Caudate nucleus (tissue), 63 donors: ENCODE measurements at places on chromosomes 1 and 21.

DNA sequence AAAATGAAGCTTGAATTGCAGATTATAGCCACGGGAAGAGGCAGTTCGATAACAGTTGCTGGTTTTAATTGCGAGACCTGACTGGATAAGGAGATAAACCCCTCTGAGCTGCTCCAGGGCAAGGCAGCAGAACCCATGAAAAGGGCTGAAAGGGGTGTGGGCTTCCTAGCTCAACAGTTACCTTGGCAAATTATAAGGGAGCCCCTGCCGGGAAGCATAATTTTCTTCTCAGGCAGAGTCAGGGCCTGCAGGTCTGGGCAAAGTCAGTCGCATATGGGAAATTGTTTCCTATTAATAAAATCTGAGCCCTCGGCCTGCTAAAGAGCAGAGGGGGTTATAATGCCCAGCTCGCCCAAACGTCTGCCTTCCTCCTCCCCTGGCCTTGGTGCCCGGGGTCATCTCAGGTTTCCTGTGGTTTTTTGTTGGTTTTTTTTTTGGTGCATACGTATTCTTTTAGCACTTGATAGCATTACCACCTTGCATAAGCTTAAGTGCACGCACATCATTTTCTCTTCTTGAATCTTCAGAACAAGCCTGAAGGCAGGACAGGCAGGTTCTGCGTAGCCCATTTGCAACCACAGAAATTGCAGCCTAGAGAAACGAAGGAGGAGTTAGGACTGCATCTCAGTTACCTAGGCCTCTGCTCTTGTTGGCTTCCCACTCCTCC lies 33.9 kb upstream of the SELENON start:
- DNase-seq: no peak

- DNase-seq: no peak
Observed at GRCh38 chr1:87072904-87073303, 158.5 kb downstream of the HS2ST1 start.

DNA sequence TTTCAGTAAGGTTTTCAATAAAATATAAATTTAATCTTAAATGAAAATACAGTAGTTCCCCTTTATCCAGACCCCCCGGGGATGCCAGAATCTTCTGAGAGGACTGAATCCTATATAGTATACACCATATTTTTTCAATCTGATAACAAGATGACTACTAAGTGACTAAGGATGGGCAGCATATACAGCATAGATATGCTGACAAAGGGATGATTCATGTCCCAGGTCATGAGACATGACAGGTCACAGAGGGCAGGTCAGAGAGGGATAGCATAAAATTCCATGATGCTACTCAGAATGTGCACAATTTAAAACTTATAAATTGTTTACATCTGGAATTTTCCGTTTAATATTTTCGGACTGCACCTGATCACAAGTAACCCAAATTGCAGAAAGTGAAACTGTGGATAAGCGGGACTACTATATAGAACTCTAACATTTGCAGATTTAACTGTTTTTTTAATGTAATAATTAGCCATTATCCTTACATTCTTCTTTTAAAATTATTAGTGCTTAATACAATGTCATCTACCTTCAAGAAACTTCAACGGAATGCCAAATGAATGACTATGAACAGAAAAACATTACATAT lies 48.8 kb downstream of the LRRC40 start:
- DNase-seq: no peak

DNA sequence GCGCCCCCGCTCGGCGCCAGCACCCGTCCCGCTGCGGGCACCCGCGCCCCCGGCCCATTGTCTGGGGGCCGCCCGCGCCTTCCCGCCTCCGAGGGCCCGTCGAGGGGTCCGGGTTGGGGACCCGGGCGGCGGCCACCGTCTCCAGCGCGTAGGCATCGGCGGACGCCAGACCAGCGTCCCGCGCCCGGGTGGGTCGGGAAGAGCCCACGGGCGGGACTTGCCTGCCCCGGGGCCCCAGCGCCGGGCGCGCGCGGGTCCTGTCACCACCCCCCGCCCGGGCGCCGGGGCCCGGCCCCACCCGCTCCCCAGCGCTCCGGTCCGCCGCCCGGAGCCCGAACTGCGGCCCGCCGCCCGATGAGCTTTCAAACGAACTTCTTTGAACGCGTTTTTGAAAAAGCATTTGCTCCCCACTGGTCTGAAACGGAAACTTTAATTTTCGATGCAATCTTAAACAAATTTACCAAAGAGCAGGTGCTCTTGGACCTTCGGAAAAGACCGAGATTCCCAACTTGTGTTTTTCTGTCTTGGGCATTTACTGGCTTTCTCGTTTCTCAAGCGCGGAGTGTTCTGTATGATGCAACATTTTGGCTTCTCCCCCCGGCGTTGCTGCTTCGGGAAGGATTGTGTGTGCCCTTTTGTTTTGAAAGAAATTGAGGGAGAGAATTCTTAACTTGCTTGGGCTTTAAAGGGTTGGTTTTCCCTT lies 615 bp downstream of the CLIC4 start:
- no peak for DNase-seq

GRCh38 chr21:31383770-31384169 lies 39.7 kb upstream of the TIAM1 start:
- no peak for DNase-seq

DNA sequence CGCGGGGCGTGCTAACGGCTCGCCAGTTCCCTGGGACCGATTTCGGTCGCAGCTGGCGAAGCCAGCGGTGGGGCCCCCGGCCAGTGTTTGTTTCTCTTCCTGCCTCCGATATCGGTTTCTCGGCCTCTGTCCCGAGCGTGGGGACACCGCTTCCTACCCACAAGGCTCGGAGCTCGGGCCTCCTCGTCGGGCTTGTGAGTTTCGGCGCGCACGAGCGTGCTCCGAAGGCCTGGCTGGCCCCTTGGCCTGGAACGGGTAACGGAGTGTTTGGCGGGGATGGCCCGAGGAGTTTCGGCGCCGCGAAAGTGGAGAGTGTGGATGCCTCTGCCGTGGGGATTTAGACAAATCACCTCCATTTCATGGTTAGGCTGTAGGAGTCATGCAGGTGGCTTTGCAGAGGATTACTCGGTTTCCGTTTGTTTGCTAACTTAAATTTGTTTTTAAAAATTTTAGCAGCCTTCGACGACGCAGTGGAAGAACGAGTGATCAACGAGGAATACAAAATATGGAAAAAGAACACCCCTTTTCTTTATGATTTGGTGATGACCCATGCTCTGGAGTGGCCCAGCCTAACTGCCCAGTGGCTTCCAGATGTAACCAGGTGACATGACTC lies 559 bp downstream of the RBBP4 start:
- DNase-seq: no peak

- peak; percentile 19 for DNase-seq
Observed at GRCh38 chr1:10733474-10734366, 62.7 kb downstream of the CASZ1 start.

- no peak for DNase-seq
Observed at GRCh38 chr1:91795591-91796389, 90.2 kb downstream of the TGFBR3 start.

DNA sequence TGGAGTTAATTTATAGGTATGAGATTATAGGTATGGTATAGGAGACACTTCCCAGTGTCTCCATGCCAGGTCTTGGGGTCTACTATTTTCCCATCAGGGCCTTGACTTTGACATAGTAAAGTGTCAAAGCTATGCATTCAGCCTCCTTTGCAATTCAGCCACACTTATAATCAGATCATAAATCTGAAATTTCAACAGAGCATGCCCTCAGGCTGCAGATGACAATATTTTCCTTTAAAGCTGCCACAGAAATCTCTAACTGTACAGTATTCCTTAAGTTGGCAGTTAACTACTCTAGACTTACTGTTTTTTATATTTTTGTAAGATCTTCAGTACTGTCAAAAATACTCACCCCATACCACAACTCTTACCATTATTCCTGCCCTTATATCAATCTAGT lies 30.2 kb upstream of the RGS7 start:
- no peak for DNase-seq

DNA sequence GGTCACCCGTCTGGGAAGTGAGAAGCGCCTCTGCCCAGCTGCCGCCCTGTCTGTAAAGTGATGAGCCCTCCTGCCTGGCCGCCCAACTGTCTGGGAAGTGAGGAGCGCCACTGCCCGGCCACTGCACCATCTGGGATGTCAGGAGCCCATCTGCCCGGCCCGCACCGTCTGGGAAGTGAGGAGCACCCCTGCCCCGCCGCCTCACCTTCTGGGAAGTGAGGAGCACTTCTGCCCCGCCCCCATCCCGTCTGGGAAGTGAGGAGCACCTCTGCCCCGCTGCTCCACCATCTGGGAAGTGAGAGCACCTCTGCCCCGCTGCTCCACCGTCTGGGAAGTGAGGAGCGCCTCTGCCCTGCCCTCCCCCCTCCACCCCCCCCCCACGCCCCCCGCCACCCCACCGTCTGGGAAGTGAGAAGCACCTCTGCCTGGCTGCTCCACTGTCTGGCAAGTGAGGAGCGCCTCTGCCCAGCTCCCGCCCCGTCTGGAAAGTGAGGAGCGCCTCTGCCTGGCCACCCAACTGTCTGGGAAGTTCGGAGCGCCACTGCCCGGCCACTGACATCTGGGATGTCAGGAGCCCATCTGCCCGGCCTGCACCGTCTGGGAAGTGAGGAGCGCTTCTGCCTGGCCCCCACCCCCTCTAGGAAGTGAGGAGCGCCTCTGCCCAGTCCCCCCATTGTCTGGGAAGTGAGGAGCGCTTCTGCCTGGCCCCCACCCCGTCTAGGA lies 4.5 kb upstream of the ZZZ3 start:
- DNase-seq: no peak

DNA sequence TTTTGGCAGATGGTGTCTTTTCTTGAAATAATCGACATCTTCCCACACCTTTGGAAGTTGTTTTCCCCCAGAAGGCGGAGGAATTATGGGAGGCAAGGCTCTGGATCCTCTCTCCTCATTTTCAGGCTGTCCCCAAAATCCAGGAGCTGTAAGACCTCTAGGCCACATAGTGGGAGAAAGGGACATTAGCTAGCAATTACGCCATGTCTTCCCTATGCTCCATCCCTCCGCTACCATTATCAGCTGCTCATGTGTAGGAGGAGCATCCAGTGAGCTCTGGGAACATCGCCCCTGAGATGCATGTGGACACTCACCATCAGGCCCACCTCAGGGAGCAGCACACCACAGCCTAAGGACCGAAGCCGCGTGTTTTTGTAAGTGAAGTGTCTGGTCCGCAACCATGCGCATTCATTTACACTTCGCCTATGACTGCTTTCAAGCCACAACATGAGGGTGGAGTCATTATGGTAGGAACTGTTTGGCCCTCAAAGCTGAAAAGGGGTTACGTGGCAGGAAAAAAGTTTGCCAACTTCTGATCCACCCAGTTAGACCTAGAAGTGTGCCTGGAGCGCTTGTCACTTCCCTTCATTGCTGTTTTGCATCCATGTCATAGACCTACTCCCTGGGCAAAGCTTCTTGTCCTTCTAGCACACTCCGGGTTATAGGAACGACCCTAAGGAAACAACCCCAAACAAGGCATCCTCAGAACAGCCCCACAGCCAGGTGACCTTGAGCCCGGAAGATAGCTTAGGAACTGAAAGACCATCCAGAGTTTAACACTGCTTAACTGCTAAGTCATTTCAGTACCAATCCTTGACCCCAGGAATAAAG lies 85.5 kb downstream of the C1orf94 start:
- no peak for DNase-seq

DNA sequence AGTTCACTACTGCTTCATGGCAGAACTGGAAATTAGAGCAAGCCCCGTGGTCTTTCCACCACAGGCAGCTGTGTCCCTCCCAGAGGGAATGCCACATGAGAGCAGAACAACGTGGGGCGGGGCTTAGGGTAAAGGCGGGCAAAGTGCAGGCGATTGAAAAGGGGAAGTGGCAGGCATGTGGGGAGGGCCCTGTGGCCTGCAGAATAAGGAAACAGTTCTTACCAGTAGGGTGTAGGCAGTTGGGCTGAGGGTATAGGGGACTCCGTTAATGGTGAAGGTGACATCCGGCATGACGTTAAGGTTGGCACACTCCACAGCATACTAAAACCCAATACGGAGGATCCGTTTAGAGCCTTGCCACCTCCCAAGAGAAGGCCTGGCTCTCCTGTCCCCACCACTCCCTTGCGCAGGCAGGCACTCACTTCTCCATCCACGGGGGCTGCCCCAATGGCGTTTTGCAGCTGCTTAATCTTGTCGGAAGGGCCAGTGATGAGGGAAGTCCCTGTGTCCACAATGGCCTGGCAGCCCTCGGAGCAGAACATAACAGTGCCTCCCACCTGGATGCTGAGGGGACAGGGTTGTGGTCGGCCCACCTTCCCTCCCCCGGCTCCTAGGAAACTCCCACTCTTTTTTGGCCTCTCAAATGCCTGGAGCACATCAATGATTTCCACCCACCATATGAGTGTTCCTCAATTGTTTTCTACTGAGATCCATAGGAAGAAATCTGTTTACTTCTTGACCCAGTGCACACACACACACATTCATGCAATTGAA lies 9.1 kb upstream of the RAB7B start:
- DNase-seq: peak; percentile 11

DNA sequence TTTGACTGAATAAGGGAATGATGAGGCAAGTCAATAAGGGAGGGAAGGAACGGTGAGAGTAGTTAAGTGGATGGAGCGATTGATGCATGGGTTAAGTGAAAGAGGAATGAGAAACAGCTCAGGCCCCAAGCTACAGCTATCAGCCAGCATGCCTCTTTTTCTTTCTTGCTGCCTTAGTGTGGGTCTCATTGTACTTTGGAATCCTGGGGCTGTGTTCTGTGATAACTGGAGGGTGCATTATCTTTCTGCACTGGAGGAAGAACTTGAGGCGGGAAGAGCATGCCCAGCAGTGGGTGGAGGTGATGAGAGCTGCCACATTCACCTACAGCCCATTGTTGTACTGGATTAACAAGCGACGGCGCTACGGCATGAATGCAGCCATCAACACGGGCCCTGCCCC lies 1.0 kb downstream of the TEX38 start:
- no peak for DNase-seq

GRCh38 chr1:233304489-233305102 lies 9.1 kb upstream of the PCNX2 start:
- no peak for DNase-seq

DNA sequence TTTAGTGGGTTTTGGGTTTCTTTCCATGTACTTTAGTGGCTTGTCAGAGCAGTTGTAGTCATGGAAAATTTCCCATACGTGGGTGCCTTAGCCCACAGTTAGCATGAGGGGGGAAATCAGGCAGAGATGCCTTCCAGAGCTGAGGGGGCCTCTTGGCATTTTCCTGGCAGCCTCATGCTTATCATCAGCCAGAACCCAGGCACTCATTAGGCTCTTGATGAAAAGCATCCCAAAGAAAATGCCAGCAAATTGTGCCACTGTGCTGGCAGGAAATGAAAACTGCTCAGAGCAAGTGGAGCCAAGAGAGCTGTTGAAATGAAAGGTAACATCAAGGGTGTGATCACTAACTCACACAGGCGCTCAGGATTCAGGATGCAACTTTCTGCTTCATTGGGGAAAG lies 128.0 kb downstream of the TNNI3K start:
- DNase-seq: no peak

GRCh38 chr21:42001781-42002180 lies 8.4 kb downstream of the ZBTB21 start:
- DNase-seq: no peak

- DNase-seq: no peak
Observed at GRCh38 chr1:47233186-47233585, 1.2 kb upstream of the TAL1 start.

DNA sequence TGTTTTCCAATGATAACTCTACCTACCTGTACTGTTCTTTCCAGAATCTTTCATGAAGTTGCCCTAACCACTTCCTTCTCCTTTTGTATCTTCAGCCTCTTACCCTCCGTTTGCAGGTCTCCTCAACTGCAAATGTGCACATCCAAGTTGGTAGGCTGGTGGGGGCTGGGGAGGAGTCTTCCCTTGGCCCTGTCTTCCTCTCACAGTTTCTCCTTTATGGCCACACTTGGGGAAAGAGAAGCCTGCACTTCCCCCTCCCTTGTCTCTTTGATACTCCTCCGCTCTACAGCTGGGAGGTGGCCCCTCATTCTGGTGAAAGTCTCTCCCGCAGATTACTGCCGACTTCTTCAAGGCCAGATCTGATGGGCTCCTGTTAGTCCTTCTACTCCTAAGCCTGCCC lies 26.9 kb upstream of the GPR88 start:
- no peak for DNase-seq
